HL-60 (cell line): ENCODE measurements at places on chromosomes 1 and 21.

GRCh38 chr1:218364028-218364710 lies 19.0 kb downstream of the TGFB2 start:
- no peak for DNase-seq

DNA sequence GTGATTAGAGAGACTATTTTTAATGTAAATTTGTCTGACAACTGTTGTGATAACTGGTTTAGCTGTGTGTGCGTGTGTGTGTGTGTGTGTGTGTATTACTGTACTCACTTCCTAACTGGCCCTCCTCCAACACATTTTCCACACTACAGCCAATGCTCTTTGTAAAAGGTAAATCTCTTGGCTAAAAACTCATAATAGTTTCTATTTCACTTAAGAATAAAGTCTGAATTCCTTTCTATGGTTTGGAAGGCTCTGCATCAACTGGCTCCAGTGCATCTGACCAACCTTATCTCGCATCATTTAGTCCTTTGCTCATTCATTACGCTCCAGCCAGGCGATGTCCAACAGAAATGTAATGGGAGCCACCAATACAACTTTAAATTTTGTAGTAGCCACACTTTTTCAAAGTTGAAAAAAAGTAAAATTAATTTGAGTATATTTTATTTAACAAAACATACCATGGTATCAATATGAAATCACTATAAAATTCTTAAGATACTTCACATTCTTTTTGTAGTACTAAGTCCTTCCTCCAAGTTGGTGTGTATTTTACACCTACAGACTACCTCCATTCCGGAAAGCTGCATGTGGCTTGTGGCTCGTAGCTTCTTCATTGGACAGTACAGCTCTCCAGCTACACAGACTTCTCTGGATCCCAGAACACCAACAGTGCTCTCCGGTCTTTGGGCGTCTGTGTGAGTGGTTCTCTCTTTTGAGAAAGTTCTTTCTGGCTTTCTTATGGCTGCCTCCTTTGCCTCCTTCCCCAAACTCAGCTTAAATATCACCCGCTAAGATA lies 68.9 kb downstream of the NRIP1 start:
- DNase-seq = no peak

- no peak for DNase-seq
Observed at GRCh38 chr1:162562470-162562828, 927 bp downstream of the UAP1 start.

DNA sequence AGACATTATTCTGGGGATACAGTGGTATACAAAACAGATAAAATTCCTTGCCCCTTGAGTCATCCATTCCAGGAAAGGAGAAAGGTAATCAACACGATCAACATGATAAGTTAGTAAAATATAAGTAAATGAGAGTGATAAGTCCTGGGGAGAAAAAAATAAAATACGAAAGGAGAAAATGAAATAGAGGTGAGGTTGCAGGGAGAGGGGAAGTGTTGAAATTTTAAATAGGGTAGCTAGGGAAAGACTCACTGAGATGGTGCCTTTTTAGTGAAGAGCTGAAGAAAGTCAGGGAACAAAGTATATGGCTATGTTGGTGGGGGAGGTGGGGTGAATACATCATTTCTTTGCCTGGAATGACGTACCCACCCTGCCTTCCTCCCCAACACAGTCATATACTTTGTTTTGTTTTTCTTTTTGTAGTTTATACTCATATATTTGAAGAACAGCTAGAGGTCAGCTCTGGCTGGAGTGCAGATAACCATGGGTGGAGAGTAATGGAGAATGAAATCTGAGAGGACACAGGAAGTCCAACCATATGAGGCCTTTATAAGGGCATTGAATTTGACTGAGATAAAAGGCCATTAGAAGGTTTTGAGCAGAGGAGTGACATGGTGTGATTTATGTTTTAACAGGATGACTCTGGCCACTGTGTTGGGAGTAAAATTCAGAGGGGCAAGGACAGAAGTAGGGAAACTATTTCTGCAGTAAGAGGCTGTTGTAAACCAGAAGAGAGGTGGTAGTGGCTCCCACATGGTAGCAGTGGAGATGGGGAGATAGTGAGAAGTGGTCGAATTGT lies 54.8 kb downstream of the OSBPL9 start:
- no peak for DNase-seq
